Left ventricle myocardium inferior (tissue), 1 donor: ENCODE measurements at places on chromosomes 3 and 15. TPM values are rescaled to one million over a fixed set of nuclear protein-coding genes. Genes with fewer than 3 reads are reported as not detected.
A peak's percentile ranks its signal among the peaks of the same experiment; 100 is the strongest.

DNA sequence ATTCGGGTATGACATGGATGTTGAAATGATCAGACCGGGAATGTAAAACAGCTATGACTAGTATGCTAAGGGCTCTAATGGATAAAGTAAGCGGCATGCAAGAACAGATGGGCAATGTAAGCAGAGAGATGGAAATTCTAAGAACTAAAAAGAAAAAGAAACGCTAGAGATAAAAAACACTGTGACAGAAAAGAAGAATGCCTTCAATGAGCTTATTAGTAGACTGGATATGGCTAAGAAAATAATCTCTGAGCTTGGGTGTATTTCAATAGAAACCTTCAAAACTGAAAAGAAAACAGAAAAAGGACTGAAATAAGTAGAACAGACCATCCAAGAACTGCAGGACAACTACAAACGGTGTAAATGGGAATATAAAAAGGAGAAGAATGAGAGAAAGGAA is 101.2 kb downstream of the HES1 start:
- H3K4me3 ChIP-seq, result no peak overlapping the region
- no peaks in the 10 kb centered on the region for H3K36me3 ChIP-seq
- H3K27me3 ChIP-seq, result no peaks in the 10 kb centered on the region
- H3K4me1 ChIP-seq, result peaks cover 18% of the 10 kb centered on the region
- no peak for DNase-seq

- DNase-seq, result no peak
- no peaks in the 10 kb centered on the region for H3K36me3 ChIP-seq
- H3K27ac ChIP-seq, result no peak overlapping the region
- H3K4me1 ChIP-seq, result peaks cover 35% of the 10 kb centered on the region
- H3K27me3 ChIP-seq, result no peaks in the 10 kb centered on the region
Observed at GRCh38 chr3:192921793-192922192, 4.1 kb upstream of the MB21D2 start.

- H3K27me3 ChIP-seq, result no peaks in the 10 kb centered on the region
- DNase-seq, result no peak
- H3K4me3 ChIP-seq, result peak overlapping the region; percentile 1
- H3K4me1 ChIP-seq, result peaks cover 98% of the 10 kb centered on the region
- peak overlapping the region; percentile 64 for H3K27ac ChIP-seq
Observed at GRCh38 chr3:127787571-127788365, 34.5 kb downstream of the MGLL start.

- H3K27me3 ChIP-seq, result no peaks in the 10 kb centered on the region
- H3K4me3 ChIP-seq, result no peak overlapping the region
- H3K36me3 ChIP-seq, result no peaks in the 10 kb centered on the region
- peaks cover 41% of the 10 kb centered on the region for H3K4me1 ChIP-seq
- H3K27ac ChIP-seq, result peak overlapping the region; percentile 74
- no peak for DNase-seq
Observed at GRCh38 chr3:113150250-113150649, 61.1 kb upstream of the BOC start.

GRCh38 chr15:66617137-66618090 is 51.6 kb upstream of the LCTL start:
- H3K4me3 ChIP-seq, result no peak overlapping the region
- H3K27me3 ChIP-seq, result peaks cover 5% of the 10 kb centered on the region
- peaks cover 49% of the 10 kb centered on the region for H3K4me1 ChIP-seq
- no peaks in the 10 kb centered on the region for H3K36me3 ChIP-seq
- peak; percentile 69 for DNase-seq
- H3K27ac ChIP-seq, result peak overlapping the region; percentile 85

DNA sequence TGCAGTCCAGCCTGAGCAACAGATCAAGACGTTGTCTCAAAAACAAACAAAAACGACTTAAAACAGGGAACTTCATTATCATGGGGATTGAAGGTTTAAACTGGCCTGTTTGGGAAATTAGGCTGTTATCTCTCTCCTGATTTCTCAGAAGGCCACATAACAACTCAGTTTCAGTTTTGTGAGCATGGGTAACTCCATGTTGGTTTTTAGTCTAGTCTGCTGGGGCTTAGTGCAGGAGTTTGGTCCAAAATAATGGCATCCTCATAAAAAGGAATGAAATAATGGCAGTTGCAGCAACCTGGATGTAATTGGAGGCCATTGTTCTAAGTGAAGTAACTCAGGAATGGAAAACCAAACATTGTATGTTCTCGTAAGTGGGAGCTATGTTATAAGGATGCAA is 2.3 kb upstream of the ZNF280D start:
- H3K27me3 ChIP-seq, result no peaks in the 10 kb centered on the region
- no peak overlapping the region for H3K4me3 ChIP-seq
- no peaks in the 10 kb centered on the region for H3K36me3 ChIP-seq
- DNase-seq, result no peak
- no peak overlapping the region for H3K27ac ChIP-seq

DNA sequence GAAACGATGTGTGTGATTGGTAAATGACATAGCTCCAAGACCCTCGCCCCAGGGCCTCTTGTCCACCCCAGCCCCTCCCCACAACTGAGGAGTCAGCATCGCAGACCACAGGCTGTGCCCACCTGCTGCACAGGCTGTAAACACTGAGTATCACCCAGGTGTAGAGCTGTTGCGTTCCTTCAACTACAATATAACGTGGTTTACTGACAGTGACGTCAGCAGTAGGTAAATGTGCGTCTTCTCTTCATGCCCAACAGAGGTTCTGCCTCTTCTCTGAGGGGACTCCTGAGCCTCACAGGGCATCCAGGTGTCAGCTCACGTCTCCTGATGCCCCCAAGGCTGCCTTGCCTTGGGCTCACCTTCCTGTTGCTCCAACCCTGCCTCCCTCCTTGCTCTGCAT is 395.1 kb downstream of the CACNA2D3 start:
- no peak overlapping the region for H3K27ac ChIP-seq
- no peak overlapping the region for H3K4me3 ChIP-seq
- H3K36me3 ChIP-seq, result no peaks in the 10 kb centered on the region
- DNase-seq, result no peak
- H3K4me1 ChIP-seq, result no peaks in the 10 kb centered on the region

DNA sequence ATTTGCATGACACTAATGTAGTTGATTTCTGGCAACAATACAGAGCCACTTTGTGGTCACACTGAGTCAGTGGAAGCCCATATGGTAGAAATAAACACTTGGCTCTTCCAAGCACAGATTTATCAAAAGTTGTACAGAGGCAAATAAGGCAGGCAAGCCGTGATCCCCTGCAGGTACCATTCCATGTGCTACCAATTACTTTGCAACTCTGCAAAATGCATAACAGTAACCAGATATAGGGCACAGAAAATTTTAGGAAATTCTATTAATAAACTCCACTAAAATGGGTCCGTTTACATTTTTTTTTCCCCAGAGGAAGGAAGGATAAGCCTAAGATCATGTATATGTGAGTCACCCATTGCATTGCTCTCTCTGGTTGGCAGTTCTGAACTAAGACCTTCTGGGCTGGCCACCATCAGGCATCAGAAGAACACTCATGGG is 103.1 kb upstream of the PTX3 start:
- no peaks in the 10 kb centered on the region for H3K27me3 ChIP-seq
- H3K4me3 ChIP-seq, result no peak overlapping the region
- H3K27ac ChIP-seq, result no peak overlapping the region
- H3K36me3 ChIP-seq, result no peaks in the 10 kb centered on the region
- H3K4me1 ChIP-seq, result no peaks in the 10 kb centered on the region
- no peak for DNase-seq

DNA sequence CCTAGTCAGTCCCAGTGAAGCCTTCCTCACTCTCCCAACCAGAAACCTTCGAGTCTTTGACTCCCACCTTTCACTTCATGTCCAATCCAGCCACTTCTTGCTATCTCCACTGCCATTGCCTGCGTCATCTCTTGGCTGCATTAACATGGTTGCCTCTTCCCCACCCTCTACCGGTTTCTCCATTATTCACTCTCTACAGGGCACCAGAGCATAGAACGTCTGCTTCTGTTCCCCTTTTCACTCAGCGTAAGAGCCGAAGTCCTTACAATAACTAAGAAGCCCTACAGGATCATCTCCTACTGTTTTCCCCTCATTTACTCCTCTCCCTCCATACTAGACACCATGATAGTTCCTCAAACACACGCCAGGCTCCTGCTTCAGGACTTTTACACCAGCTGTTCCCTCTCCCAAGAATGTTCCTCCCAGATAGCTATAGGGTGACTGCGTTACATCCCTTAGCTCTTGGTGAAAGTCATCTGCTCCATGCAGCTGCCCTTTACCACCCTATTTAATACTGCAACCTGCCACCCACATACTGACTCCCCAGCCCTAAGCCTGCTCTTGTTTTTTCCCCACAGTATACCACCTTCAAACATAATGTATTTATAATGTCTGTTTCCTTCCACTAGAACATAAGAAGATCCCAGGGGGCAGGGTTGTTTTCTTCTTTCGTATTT is 30.9 kb downstream of the RCN2 start:
- no peaks in the 10 kb centered on the region for H3K36me3 ChIP-seq
- peaks cover 31% of the 10 kb centered on the region for H3K4me1 ChIP-seq
- H3K27ac ChIP-seq, result no peak overlapping the region
- DNase-seq, result no peak
- H3K27me3 ChIP-seq, result no peaks in the 10 kb centered on the region
- no peak overlapping the region for H3K4me3 ChIP-seq

DNA sequence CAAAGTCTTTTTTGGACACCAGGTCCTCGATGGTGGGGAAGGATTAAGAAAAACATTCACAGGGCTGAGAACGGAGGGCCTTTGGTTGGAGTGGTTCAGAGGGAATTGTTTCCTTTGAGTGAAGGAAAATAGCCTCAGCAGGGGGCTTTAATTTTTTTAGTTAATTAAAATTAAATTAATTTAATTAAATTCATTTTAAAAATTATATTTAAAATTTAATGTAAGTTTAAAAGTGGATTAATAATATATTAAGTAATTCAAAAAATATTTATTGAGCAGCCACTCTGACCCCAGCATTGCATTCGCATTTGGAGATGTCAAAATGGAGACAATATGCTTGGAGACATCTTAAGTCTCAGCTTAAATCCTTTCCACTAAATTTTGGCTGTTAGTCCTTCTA is 136.7 kb downstream of the KCNH8 start:
- H3K27me3 ChIP-seq, result no peaks in the 10 kb centered on the region
- no peak for DNase-seq
- no peaks in the 10 kb centered on the region for H3K36me3 ChIP-seq
- H3K4me1 ChIP-seq, result no peaks in the 10 kb centered on the region

- H3K36me3 ChIP-seq, result no peaks in the 10 kb centered on the region
- no peak for DNase-seq
- no peak overlapping the region for H3K27ac ChIP-seq
- H3K27me3 ChIP-seq, result no peaks in the 10 kb centered on the region
Observed at GRCh38 chr3:148206446-148206845, 491.3 kb upstream of the AGTR1 start.

DNA sequence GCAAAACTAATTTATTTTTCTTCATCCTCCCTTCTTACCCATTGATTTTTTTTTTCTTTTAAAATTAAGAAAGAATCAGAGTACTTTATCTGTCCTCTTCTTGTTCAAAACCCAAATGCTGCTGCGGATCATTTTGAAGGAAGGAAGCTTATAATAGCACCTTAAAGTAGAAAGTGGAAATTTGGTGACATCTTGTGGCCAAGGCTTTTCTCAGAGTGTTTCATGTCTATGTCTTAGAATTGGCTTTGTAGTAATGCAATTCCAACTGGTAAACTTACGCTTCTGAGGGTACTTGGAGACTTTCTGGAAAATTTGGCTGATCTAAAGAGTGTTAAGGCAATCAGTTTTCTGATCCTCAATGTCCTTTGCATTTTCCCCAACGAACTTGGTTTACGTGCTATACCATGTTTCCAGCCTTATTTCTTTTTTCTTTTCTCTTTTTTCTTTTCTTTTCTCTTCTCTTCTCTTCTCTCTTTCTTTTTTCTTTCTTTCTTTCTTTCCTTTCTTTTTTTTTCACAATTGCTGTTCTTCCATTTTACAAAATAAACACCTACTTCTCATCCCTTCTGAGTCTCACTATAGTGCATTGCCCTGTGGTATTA is 30.7 kb downstream of the C3orf38 start:
- H3K4me3 ChIP-seq, result no peak overlapping the region
- H3K4me1 ChIP-seq, result no peaks in the 10 kb centered on the region
- no peak overlapping the region for H3K27ac ChIP-seq
- H3K36me3 ChIP-seq, result no peaks in the 10 kb centered on the region
- H3K27me3 ChIP-seq, result no peaks in the 10 kb centered on the region

GRCh38 chr3:72270072-72270681 is 485.2 kb upstream of the PROK2 start:
- no peaks in the 10 kb centered on the region for H3K36me3 ChIP-seq
- H3K27ac ChIP-seq, result peak overlapping the region; percentile 50
- H3K27me3 ChIP-seq, result no peaks in the 10 kb centered on the region
- H3K4me3 ChIP-seq, result no peak overlapping the region
- H3K4me1 ChIP-seq, result peaks cover 61% of the 10 kb centered on the region
- peak; percentile 86 for DNase-seq

- H3K36me3 ChIP-seq, result no peaks in the 10 kb centered on the region
- no peak overlapping the region for H3K4me3 ChIP-seq
- no peak overlapping the region for H3K27ac ChIP-seq
Observed at GRCh38 chr3:122342803-122343202, 17.8 kb downstream of the CSTA start.

DNA sequence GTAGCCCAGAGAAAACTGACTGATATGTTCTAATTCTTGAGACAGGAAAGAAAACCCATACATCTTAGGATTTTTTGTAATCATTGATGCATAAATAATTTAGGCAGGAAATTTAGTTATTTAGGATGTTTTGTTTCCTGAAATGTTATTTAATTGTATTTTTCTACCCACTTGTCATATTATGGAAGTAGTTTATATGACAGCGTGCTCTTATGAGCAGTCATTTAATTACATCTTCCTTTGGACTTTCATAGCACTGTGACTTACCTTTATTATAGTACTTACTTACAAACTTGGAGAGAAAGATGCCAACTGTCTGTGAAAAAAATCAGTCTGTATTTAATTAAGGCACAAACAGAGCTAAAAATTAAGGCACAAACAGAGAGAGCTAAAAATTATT is 65.0 kb downstream of the AKAP13 start:
- H3K36me3 ChIP-seq, result no peaks in the 10 kb centered on the region
- peak overlapping the region; percentile 53 for H3K27ac ChIP-seq
- no peak overlapping the region for H3K4me3 ChIP-seq

GRCh38 chr3:82030916-82031315 is 269.5 kb upstream of the GBE1 start:
- no peak overlapping the region for H3K4me3 ChIP-seq
- H3K27ac ChIP-seq, result no peak overlapping the region
- no peaks in the 10 kb centered on the region for H3K27me3 ChIP-seq
- DNase-seq, result no peak
- no peaks in the 10 kb centered on the region for H3K4me1 ChIP-seq

- H3K27me3 ChIP-seq, result no peaks in the 10 kb centered on the region
- no peaks in the 10 kb centered on the region for H3K36me3 ChIP-seq
- H3K4me1 ChIP-seq, result no peaks in the 10 kb centered on the region
- no peak overlapping the region for H3K27ac ChIP-seq
- no peak overlapping the region for H3K4me3 ChIP-seq
Observed at GRCh38 chr3:60430205-60430604, 821.0 kb downstream of the FHIT start.

GRCh38 chr3:28019740-28020139 is 221.7 kb upstream of the CMC1 start:
- no peaks in the 10 kb centered on the region for H3K4me1 ChIP-seq
- H3K4me3 ChIP-seq, result no peak overlapping the region
- DNase-seq, result no peak
- H3K36me3 ChIP-seq, result no peaks in the 10 kb centered on the region
- no peak overlapping the region for H3K27ac ChIP-seq

- H3K36me3 ChIP-seq, result no peaks in the 10 kb centered on the region
- no peaks in the 10 kb centered on the region for H3K4me1 ChIP-seq
- H3K4me3 ChIP-seq, result no peak overlapping the region
Observed at GRCh38 chr3:166688665-166689064, 691.4 kb downstream of the ZBBX start.

The POLQ gene
- 0.38 TPM for total RNA-seq

The TJP1 gene
- total RNA-seq, result 108 TPM

The EFCAB12 gene
- total RNA-seq, result not detected

The FAM162A gene
- 141 TPM for total RNA-seq

The SLC25A36 gene
- 67.7 TPM for total RNA-seq

The HGD gene
- 0.49 TPM for total RNA-seq

The CEMIP gene
- 0.44 TPM for total RNA-seq

The PPP1R14D gene
- total RNA-seq, result not detected

The SMCO1 gene
- total RNA-seq, result 73.0 TPM
